ENCODE measurements at places on chromosomes 13 and 19.

DNA sequence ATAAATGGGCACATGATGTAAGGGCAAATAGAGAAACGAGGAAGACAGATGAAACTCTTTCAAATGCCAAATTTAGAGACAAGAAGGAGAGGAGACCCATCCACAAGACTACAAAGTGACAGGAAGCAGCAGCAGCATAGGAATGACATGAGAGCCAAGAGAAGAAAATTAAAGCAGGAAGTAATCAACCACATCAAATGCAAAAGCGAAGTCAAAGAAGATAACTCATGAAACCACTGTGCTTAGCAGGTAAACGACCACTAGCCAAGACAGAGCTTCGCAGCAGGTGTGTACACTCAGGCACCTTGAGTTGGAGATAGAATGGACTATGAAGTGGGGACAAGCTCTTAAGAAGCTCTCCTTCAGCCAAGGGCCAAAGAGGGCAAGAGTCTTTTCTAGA lies 64.1 kb downstream of the KLF12 start:
- no peak for DNase-seq

DNA sequence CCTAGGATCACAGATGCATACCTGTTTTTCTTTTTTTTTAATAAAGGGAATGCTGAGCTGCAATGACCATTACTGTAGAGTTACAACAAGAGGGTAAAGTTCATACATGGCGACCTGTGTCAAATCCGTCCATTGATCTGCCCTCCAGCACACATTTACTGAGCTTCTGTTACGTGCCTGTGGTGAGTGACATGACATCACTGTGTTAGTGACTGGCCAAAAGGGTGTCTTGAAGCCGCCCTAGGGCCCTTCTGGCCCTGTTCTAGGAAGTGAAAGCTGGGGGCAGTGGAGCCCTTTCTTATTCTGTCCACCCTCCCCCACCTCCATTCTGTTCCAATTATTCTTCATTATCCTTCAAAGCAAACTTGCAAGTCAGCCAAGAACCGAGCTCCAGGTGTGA lies 66.3 kb downstream of the ZIC5 start:
- DNase-seq, result no peak

GRCh38 chr19:39655613-39656012 lies at the start of gene LGALS16:
TSS of gene LGALS16 (plus strand) at chr19:39655913. CDS start at chr19:39655962, 49 bp downstream.
- DNase-seq, result no peak

DNA sequence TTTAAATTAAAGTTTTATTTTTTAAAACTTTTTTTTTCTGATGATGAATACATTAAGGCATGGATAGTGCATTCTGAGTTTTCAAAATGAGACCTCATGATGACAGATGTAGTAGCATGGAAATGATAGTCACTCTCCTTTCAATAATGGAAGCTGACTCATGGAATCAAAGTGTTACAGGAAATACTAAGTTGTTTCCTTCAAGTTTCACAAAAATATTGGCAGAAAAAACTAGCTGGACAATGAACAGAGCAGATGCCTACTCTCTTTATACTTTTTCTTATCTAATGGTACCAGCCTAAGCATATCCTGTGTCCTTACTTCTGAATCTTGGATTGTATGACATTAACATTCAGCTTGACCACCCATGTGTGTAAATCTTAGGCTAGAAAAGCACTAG lies 1337.3 kb downstream of the PCDH9 start:
- DNase-seq, result no peak

DNA sequence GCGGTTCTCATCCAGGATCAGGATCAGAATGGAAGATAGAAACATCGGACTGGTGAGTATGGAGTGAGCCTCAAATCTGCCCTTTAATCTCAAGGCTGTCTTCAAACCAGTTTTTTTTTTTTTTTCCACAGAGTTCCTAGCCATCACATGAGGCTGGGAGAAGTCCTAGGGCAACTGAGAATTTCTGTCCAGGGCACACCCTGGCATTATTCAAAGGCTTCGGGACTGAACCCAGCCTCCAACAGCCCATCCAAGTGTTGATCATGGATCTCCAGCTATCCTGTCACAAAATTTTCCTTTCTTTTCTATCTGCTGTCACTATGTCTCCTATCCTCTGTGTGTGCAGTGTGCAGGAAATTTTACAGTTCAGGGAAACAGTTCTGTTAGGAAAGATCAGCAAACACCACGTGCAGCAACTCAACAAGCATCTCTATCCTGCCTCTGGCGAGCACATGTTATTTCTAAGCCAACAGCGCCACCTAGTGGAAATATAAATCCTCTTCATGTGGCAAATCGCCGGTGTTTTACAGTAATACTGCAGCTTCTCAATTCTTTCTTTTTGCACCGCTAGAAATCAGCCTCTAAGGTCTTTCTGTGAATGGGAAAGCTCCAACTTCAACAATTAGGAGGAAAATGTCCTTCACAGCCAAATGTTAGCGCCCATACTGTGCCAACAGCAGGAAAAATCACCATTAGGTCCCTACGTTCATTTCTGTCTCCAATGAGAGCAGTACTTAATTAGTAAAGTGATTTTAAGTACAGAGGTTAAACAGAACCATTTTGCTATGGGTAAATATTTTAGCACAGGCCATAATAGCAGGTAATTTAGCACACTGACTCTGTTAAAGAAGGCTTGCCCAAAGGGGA lies 21.4 kb upstream of the ZNF181 start:
- no peak for DNase-seq

GRCh38 chr19:8085598-8086408 lies 33.2 kb downstream of the CCL25 start:
- DNase-seq, result no peak

GRCh38 chr19:571566-571974 lies 826 bp upstream of the BSG start:
- DNase-seq, result no peak

DNA sequence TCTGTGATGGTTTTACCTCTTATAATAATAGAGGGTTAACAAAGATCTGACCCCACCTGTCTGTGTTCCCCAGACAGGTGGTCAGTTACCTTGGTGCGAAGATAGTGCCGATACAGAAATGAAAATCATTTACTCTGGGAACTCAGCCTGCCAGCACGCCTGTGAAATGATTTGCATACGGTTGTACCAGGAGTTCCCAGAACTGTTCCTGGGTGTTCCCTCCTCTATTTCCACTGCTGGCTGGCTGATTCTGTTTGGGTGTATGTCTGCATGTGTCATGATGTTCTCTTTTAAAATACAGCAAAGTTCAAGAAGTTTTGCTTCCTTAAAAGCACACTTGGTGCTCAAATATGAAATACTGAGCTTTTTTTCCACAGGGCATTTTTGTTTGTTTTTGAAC lies 527.1 kb downstream of the FGF9 start:
- no peak for DNase-seq

- no peak for DNase-seq
Measured at GRCh38 chr13:23622985-23623384, 52.8 kb downstream of the TNFRSF19 start.

GRCh38 chr19:7654401-7654800 lies 14.4 kb upstream of the RETN start:
- DNase-seq, result no peak

GRCh38 chr13:96796091-96796633 lies 198.1 kb downstream of the OXGR1 start:
- DNase-seq, result no peak

DNA sequence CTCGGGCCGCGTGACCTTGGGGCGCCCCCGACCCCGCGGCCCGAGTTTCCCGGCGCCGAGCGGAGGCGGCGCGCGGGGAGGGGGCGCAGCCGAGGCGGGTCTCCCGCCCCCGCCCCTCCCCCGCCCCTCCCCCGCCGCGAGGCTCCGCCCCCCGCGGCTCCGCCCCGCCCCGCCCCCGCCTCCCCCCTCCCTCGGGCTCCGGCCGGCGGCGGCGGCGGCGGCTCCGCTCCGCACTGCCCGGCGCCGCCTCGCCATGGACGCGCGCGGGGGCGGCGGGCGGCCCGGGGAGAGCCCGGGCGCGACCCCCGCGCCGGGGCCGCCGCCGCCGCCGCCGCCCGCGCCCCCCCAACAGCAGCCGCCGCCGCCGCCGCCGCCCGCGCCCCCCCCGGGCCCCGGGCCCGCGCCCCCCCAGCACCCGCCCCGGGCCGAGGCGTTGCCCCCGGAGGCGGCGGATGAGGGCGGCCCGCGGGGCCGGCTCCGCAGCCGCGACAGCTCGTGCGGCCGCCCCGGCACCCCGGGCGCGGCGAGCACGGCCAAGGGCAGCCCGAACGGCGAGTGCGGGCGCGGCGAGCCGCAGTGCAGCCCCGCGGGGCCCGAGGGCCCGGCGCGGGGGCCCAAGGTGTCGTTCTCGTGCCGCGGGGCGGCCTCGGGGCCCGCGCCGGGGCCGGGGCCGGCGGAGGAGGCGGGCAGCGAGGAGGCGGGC lies at the start of gene HCN2:
TSS of gene HCN2 (plus strand) at position 189 of the 703 bp plus-strand sequence. CDS start at position 254, 65 bp downstream.
- DNase-seq, result no peak

DNA sequence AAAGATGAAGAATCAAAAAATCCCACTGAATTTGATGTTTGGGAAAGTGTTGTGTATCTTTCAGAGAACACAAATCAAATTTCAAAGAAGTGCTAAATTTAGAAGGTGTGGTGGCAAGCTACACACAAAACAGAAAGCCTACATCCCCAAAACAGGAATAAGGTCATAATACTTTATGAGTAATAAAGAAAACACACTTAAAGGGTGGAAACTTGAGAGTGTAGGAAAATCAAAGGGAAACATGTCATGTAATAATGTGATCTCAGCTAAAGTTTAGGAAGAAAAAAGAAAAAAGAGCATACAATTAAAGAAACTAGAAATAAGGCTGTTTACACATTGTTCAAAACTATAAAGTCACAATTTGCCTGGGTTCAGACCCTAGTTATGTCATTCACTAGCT lies 668.7 kb downstream of the PCDH17 start:
- no peak for DNase-seq

GRCh38 chr19:46372901-46373490 lies 26.1 kb downstream of the PPP5C start:
- no peak for DNase-seq

DNA sequence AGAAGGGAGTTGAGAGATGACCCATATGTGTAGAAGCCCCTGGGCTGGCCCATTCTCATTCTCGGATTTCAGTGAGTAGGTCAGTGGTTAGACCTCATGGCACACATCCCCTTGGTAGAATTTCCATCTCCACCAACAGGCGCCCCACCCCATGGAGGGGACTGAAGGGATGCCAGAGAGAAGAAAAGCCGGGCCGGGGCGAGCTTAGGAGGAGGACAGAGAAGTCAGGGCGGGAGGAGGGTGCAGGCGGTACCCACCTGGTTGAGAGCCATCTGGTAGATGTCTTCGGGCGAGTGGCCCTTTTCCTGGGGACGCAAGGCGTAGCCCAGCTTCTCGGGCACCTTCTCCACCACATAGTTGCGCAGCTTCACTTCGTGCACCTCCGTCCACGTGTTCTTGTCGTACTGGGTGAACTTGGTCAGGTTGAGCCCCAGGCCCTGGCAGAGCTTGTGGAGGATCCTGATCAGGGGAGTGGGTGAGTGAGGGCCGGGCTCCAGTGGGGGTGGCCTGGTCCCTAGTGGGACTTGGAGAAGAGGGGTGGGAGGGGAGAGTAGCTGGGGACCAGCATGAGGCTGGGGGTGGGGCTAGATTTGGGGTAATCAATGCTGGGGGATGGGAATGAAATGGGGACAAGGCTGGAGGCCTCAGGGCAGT lies 2.5 kb downstream of the IL4I1 start:
- no peak for DNase-seq

- peak; percentile 1 for DNase-seq
Measured at GRCh38 chr19:53132141-53132991, at the start of gene ZNF415. TSS of gene ZNF415 (minus strand) at chr19:53132910. CDS start at chr19:53122676, 10,234 bp downstream.

- no peak for DNase-seq
Measured at GRCh38 chr13:112776971-112777370, 87.1 kb downstream of the ATP11A start.

- no peak for DNase-seq
Measured at GRCh38 chr13:52012512-52012836, 276 bp downstream of the ALG11 start.

DNA sequence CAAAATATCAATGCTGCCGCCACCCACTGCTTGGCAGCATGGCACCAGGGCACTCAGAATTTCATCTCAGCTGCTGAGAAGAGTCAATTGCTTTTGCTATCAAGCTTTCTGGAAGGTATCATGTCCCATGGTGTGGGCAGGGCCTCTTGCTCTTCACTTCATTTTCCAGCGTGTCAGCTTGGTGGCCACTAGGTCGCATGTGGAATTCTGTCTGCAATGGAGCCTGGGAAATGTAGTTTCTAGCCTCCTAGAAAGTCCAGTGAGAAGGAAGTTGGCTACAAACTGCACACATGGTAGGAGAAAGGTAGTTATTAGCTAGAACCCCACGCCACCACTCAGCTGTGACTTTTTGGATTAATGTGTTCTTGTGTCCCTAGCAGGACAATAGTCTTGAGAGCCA lies 105.3 kb downstream of the MYO16 start:
- no peak for DNase-seq

DNA sequence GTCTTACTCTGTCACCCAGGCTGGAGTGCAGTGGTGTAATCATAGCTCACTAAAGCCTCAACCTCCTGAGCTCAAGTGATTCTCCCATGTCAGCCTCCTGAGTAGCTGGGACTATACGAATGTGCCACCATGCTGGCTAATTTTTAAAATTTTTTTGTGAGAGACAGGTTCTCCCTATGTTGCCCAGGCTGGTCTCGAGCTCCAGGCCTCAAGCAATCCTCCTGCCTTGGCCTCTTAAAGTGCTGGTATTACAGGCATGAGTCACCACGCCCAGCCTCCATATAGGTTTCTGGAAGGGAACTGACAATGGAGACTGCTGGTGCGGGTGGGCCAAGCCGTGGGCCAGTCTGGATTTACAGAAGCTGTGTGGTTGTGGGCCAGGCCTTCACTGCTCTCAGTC lies 189.2 kb downstream of the URI1 start:
- DNase-seq, result no peak

DNA sequence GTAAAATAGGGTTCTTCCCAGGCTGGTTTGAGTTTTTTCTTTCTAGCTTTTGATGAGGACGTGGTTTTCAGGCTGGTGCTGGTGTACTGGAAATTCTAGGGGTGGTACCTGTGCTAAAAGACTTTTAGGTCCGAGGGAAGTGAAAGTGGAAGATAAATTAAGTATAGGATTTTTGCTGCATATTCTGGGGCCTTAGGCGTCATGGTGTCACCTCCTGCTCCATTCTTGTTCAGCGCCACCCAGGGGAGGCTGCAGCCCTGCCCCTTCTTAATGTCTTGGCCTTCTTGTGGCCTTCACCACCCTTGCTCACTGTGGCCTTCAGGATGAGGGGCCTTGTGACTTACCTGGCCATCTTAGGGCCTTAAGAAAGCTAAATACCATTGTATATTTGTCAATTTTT lies 12.4 kb downstream of the ZNF552 start:
- no peak for DNase-seq

All from activated naive CD4-positive, alpha-beta T cell (primary cell).